ENCODE measurements at places on chromosomes 7 and 10.

DNA sequence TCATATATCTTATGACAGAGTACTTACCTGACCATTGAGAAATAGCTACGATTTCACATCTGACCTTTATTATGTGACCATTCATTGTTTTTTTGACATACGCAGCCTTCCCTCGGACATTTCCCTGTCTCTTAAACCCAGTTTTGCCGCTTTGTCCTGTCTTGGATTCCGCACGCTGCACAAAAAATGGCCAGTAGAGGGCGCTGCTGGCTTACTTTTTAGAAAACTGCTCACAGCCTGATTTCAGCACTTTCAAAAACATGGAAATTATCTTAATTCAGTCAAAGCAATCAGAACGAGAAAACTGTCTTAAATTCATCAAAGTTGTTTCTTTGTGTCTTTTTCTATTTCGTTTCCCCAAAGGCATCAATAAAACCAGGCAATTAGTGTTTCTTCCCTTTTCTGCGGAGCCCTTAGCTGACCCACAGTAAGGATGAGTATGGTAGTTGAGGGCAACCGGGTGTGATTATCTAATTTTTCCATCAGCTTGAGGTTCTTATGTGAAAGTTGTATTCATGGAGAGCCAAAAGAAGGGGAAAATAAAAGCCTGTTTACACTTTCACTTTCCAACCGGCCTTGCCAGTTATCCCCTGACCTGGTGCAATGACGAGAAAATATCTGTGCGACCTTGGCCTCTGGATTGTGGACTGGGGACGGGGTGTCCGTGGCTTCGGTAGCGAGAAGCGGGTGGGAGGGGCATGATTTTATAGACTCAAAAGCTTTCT is 144.4 kb downstream of the DYNC1I1 start:
- DNase-seq: peak; percentile 90

- no peak for DNase-seq
These were observed 146.1 kb upstream of the FRMD4A start for GRCh38 chr10:14476641-14477407.

- DNase-seq: peak; percentile 96
These were observed at the start of gene ZDHHC4 for GRCh38 chr7:6577369-6578113. TSS of gene ZDHHC4 (plus strand) at chr7:6577454. CDS start at chr7:6580562, 3,108 bp downstream.

- DNase-seq: no peak
These were observed 138.0 kb upstream of the YAE1 start for GRCh38 chr7:39428221-39428620.

DNA sequence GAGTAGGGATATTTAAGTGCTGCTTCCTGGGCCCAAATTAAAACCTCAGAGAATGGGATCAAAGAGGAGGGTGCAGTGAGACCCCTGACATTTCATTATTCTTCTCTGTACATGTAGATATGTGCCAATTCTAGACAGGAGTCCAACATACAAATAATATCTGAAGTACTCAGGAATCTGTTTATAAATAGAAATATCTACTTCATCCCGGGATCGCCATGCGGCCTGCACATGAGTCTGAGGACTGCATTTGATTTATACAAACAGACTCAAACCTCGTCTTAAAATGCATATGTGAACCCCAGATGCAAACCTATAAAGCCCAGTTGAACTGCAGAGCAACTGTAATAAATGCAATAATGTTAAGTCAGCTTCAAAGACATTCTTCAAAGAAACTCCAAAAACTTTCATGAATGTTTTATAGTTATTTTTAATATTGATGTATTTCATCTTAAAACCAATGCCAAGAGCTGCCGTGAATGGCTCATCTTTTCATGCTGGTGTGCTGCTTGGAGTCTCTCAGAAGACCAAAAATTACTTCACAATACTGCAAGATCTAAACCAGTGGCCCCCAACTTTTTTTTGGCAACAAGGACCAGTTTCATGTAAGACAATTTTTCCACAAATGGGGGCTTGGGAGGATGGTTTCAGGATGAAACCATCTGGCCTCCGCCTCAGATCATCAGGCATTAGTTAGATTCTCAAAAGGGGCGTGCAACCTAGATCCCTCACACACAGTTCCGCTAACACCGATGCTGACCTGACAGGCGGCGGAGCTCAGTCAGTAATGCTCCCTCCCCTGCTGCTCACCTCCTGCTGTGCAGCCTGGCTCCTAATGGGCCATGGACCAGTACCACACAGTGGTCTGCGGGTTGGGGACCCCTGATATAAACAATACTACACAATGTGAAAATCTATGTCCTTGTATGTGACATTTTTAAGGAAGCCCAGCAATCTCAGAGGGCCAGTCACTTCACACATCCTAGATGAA is 166.9 kb downstream of the PARD3 start:
- DNase-seq: no peak

GRCh38 chr10:109956454-109957091 is 33.3 kb upstream of the XPNPEP1 start:
- peak; percentile 55 for DNase-seq

DNA sequence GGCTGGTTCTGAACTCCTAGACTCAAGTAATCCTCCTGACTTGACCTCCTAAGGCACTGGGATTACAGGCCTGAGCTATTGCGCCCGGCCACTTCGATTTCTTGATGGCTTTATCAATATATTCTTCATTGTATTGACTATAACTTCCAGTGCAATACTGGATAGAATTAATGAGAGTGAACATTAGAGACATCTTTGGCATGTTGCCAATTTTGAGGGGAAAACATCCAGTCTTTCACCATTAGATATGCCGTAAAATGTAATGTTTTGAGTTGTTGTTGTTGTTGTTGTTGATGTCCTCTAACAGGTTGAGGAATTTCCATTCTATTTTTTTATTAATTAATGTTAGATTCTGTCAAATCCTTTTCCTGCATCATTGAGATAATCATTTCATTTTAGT is 578.9 kb downstream of the ZWINT start:
- DNase-seq: no peak

- DNase-seq: no peak
These were observed 224.6 kb downstream of the WDR37 start for GRCh38 chr10:1280466-1281404.

GRCh38 chr10:49382226-49382625 is 13.7 kb downstream of the DRGX start:
- DNase-seq: no peak
